Left ventricle myocardium inferior (tissue), 1 donor: ENCODE measurements at places on chromosomes 1 and 21. TPM values are rescaled to one million over a fixed set of nuclear protein-coding genes. Genes with fewer than 3 reads are reported as not detected.

Gene VCAM1
- 4.0 TPM for total RNA-seq

Gene UBL4B
- not detected for total RNA-seq

Gene CD164L2
- not detected for total RNA-seq

Gene CASZ1
- 56.3 TPM for total RNA-seq

Gene MYOM3
- 440 TPM for total RNA-seq

Gene CEPT1
- 14.0 TPM for total RNA-seq

Gene PTPRU
- 15.3 TPM for total RNA-seq

Gene UBIAD1
- 9.6 TPM for total RNA-seq

Gene ZNF593OS
- total RNA-seq = not detected

Gene CELA2A
- not detected for total RNA-seq

Gene TCEA3
- total RNA-seq = 78.6 TPM

Gene CHI3L2
- 1.1 TPM for total RNA-seq

Gene LAMB3
- 6.5 TPM for total RNA-seq

Gene CRYAA
- not detected for total RNA-seq

Gene SLC22A15
- total RNA-seq = 8.4 TPM

Gene COL6A1
- 154 TPM for total RNA-seq
